HT1080 (cell line): ENCODE measurements at places on chromosomes 5 and 9. TPM values are rescaled to one million over a fixed set of nuclear protein-coding genes. Genes with fewer than 3 reads are reported as not detected.

Gene FAXDC2
- total RNA-seq, result 0.90 and 1.4 TPM in 2 replicates

- DNase-seq, result no peak
These were observed 33.1 kb downstream of the GTF3C4 start for GRCh38 chr9:132703336-132703735.

GRCh38 chr9:123997665-123998277 lies 13.8 kb upstream of the LHX2 start:
- DNase-seq, result no peak

DNA sequence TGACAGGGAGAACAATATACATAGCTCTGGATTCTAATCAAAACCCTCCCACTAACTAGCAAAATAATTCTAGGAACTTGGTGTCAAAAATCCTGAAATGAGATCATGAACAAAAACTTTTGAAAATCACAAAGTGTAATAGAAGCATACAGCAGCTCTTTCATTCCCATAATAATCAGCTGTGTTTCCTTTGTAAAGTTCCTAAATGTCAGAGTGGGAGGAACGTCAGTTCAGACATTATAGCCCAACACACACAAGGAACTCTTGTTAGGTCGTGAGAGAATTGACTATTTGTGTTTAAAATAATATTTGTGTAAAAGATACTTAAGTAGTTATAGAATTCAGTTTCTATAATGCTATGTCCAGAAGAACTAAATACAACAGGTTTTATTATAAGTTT lies 312.8 kb downstream of the SEMA5A start:
- DNase-seq, result no peak
